ENCODE measurements at places on chromosomes 12 and 14.

- DNase-seq: no peak
Measured at GRCh38 chr12:84046859-84047258, 865.7 kb downstream of the SLC6A15 start.

DNA sequence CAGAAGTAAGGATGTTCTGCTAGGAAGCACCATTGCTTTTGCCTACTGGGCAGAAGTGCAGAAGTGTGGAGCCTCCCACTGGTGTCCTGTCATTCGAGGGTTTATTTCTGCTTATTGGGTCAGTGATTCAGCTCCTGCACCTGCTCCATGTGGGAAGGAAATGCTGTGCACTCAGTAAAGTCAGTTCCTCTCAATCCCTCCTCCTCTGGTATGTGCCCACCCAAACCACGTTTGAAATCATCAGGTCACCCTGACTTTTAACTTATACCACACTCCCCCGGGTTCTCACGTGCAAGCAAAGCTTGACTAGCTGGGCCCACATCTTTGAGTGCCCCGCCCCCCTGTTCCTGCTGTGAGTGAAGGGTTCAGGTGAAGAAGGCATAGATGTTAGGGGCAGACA is 223.7 kb downstream of the CHST11 start:
- peak; percentile 82 for DNase-seq

GRCh38 chr12:62917926-62918325 is 17.0 kb downstream of the PPM1H start:
- DNase-seq: no peak

DNA sequence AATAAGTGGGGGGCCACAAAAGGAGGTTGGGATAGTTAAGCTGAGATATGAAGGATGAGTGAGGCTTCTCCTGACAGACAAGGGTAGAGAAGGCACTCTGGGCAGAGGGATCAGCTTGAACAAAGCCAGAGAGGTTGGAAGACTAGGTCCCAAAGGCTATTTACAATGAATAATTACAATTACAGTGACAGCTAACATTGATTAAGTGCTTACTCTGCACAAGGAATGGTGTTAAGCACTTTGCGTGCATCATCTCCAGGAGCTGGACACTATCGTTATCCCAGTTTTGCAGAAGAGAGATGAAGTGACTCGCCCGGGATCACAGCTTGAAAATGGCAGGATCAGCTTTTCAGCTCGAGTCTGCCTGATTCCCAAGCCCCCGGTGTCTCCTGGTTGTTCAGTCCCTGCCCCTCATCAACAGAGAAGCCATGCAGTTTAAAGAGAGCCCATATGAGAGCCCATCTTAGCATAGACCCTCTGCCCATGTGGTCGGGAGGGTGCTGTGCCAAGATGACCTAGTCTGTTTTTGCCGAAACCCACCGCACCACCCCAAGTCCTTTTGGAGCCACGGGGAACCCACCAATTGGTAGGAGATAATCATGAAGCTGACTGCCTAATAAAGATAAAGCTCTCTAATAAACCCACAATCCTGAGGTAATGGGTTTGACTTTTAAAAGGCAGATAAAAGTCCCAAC is 89.9 kb upstream of the HSPB8 start:
- no peak for DNase-seq

DNA sequence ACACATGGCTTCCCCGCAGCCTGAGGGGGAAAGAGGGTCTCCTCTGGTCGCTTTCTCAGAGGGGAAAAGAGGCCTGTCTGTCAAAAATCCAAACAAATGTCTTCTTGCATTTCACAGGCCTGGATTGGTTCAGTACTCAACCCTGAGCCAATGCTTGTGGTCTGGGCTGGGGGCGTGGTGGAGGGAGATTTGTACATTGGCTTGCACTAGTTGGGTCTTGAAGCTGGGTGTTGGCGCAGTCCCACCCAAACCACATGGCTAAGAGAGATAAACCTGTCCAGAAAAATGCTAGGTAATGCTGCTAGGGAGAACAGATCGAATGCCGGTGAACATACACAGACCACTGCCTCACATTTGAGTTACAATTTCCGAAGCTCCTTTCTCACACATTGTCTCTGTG is 461.6 kb downstream of the MED13L start:
- DNase-seq: no peak

- DNase-seq: peak; percentile 79
Measured at GRCh38 chr12:40010899-40011774, 94.7 kb downstream of the SLC2A13 start.

- DNase-seq: peak; percentile 82
Measured at GRCh38 chr12:111597831-111598636, 1.1 kb downstream of the ATXN2 start.

GRCh38 chr12:58976146-58976545 is 55.8 kb upstream of the LRIG3 start:
- no peak for DNase-seq

DNA sequence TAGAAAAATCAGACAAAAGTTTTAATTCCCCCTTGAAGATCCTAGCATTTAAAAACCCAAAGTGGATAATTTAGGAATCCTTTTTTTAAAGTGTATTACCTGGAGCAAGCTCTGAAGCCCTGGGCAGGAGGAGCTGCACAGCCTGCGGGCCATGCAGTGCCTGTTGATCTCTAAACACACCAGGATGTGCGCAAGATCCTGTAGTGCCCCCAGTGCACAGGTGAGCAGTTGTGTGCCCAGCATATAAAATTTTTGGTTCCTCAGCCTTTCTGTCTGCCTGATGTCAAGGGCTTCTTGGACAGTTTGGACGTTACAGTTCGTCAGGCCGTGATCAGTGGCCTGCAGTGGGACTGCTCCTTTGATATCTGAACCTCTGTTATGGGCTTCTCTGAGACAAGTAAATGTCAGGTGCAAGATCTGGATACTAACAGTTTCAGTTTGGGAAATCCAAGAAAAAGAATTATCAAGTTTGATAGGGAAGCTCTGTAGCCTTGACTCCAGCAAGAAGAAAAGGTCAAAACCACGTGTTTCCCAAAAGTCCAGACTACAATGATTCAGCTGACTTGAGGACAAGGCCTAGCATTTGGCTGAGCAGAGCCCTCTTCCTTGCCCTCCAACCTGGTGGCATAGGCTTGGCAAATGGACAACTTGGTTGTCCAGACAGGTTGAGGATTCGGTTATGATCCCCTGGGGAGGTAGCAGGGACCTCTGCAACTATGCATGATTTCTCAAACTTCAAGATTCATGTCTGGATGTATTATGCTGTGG is 1.0 kb downstream of the ATXN7L3B start:
- DNase-seq: peak; percentile 37

- DNase-seq: no peak
Measured at GRCh38 chr12:45389426-45389825, 173.5 kb downstream of the ANO6 start.

GRCh38 chr12:93789767-93790166 is 112.6 kb downstream of the CRADD start:
- no peak for DNase-seq

GRCh38 chr14:105492971-105493871 is 2.2 kb downstream of the TEDC1 start:
- DNase-seq: no peak

GRCh38 chr12:207804-208203 is 6.2 kb downstream of the SLC6A12 start:
- DNase-seq: no peak

DNA sequence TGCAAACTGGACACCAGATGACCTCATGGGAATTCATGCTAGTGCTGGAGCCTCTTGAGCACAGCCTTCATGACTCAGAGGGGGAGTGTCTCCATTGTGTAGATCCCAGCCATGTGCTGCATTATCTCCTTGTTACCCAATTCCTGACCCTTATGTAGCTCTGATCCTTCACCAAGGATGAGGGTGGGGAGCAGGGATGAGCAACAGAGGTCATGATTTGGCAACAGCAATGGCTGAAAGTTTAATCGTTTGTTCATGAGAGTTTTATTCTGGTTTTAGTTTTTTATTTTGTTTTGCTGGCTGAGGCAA is 9.5 kb upstream of the BDKRB1 start:
- DNase-seq: peak; percentile 68

DNA sequence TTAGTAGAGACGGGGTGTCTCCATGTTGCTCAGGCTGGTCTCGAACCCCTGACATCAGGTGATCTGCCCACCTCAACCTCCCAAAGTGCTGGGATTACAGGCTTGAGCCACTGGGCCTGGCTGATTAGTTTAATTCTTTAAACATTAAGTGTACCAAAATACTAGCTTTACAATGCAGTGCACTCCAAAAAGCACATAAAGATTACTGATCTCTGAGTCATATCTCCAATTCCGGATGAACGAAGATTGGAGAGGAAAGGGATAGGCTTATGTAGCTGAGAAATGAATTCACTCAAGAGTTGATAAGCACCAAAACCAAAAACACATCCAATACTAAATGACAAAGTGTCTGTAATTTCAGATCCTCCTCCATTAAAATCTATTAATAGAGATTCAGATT is 15.1 kb downstream of the NAV3 start:
- DNase-seq: no peak

DNA sequence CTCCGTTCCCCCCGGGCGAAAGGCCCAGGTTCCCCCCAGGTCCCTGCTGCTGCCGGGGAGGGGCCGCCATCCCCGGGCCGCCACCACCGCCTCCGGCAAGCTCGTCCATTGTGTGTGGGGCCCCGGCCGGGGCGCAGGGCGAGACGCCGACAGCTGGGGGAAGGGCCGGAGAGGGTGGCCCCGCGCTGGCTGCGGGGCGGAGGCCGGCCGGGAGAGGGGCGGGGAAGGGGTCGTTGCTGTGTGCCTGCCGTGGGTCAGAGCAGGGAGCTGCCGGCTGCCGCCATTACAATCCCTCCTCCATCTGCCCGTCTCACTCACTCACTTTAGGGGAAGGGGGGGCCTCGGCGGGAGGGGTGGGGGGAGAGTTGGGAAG is at the start of gene STRN3:
STRN3 (minus strand) TSS at position 303 of the 373 bp plus-strand sequence; CDS start at position 109, 194 bp downstream.
- no peak for DNase-seq

DNA sequence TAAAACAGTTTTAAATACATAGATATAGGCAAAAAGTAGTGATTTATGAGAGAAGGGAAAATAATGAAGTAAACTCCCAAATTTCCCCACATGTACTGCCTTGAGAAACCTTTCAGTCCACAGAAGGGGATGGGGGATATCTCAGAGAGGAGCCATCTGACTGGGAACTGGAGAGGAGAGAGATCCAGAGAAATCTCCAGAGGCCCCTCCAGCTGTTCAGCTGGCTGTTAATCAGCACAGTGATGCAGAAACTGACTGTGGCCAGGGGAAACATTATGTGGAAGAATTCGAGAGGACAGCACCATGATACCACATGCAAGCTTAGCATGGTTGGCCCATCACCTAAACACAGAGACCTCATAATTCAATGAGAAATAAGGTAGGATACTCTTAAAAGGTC is 1165.9 kb upstream of the TMEM132C start:
- no peak for DNase-seq

DNA sequence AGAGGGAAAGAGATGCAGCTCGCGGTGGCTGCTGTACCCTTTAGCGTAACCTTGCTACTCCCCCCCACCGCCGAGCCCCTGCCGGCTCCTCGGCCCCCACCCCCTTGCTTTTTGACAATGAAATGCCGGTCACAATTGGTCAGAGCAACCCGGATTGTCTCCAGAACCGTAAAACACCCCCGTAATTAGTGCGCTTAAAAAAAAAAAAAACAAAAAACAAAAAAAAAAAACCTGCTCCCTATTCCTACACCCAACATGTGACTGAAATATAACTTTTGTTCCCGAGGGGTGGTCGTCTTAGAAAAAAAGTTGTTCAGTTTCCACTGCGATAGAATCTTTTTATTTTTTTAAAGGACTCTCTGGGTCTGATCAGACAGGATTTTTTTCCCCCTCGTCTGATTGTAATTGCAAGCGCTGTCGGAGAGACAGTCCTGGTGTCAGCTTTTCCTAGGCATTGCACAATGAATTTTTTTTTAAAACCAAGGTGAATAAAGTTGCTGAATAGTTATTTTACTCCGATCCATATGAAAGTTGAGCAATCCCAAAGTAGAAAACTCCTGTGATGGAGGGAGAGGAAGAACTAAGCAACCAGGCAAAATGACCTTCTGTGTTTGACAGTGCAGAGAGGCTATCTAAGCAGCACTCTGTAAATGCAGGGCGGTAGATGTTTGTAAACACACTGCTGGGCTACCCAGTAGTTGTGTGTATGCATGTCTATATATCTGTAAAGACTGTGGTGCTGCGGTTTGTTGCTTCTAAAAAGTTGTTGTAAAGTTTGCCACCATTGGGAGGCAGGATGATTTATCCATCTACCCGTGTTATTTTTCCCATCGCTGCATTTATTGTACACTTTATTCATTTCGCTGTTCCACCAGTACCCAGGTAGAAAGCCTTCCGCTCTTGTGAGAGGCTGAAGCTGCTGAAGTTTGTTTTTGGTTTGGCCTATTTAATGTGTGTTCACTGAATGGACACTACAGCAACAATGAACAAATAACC is 1.1 kb downstream of the ETV6 start:
- DNase-seq: peak; percentile 78

GRCh38 chr14:85090681-85091080 is 439.3 kb upstream of the FLRT2 start:
- no peak for DNase-seq

DNA sequence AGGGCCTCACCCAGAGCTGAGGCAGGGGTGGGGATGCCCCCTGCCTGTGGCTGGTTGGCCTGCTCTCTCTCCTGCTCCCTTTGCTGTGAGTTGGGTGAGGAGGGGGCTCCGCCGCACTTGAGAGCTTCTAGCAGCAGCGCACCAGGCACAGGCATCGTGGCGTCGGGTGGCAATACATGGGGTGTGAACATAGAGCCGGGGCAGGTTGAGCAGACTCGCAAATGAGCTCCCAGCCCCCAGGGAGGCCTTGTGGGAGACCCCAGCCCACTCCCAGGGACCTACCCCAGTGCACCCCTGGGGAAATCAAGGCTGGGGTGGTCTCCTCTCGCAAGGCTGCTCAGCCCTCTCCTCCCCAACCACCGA is 54.5 kb downstream of the KIF26A start:
- DNase-seq: no peak

DNA sequence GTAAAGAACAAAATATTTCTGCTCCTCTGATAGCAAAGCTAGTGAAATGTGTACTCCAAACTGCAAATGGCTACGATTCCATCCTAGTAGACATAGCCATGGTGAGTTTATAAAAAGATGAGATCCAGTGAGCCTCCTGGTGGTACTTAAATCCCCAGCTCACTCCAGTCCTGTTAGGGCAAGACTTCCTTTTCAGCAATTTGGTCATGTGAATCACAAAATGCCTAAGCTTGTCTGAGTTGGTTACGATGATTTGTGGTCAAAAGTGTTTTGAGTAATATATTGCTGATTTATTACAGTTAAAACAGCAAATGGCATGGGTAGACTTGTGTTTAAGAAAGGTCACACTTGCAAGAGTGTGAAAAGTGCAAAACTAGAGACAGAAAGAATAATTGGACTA is 102.7 kb upstream of the NAV3 start:
- DNase-seq: no peak

GRCh38 chr14:97788364-97788763 is 991.2 kb downstream of the VRK1 start:
- peak; percentile 9 for DNase-seq

GRCh38 chr14:99234355-99234754 is 37.6 kb downstream of the BCL11B start:
- no peak for DNase-seq

DNA sequence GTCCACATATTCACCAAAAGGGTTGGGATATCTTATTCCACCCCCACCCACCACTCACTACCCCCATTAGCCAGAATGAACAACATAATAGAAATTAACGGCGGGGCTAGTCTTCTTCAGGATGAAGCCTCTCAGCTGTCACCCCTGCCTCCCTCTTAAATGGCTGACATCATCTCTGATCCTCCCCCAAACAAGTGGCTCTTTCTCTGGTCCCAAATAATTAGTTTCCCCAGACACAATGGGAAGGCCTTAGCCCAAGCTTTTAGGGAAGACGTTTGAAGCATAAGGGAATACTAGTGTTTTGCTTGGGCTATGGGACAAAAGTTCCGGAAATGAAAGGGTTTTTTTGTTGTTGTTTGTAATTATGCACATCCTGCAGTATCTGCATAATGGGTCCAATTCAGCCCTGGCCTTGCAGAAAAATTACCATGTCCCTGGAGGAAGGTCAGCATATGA is 13.8 kb downstream of the STON2 start:
- no peak for DNase-seq

All from NB4 (cell line).